Spinal cord (tissue), 10 donors: ENCODE measurements at places on chromosomes 12 and 14.

- DNase-seq, result no peak
These were observed 1.3 kb downstream of the ZC3H10 start for GRCh38 chr12:56119361-56119796.

DNA sequence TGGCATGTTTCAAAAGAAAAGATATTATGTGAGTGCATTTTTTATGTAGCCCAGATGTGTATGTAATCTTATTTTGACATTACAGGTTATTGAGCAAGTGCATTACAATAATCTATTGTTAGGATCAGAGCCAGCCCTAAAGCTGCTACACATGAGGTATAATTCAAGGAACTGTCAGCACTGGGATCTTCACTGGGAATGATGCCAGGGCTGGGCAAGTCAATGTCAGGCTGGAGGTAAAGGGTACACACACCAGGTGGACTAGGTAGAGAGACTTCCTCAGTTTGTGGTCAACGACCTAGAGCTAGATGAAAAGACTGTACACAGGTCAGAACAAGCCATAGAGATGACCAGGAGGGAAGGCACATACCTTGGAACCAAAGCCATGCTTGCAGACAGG is 15.4 kb downstream of the TRIM9 start:
- DNase-seq, result peak; percentile 38

GRCh38 chr12:103766028-103766427 is 75.0 kb downstream of the NT5DC3 start:
- DNase-seq, result no peak

GRCh38 chr12:53676656-53677015 is 753 bp upstream of the ATP5MC2 start:
- no peak for DNase-seq

- DNase-seq, result no peak
These were observed 450 bp upstream of the TDG start for GRCh38 chr12:103965255-103965589.

DNA sequence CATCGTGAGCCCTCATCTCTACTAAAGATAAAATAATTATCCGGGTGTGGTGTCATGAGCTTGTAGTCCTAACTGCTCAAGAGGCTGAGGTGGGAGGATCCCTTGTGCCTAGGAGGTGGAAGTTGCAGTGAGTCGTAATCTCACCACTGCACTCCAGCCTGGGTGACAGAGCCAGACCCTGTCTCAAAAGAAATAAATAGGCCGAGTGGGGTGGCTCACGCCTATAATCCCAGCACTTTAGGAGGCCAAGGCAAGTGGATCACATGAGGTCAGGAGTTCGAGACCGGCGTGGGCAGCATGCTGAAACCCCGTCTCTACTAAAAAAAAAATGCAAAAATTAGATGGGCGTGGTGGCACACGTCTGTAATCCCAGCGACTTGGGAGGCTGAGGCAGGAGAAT is 70.9 kb downstream of the RESF1 start:
- DNase-seq, result no peak

DNA sequence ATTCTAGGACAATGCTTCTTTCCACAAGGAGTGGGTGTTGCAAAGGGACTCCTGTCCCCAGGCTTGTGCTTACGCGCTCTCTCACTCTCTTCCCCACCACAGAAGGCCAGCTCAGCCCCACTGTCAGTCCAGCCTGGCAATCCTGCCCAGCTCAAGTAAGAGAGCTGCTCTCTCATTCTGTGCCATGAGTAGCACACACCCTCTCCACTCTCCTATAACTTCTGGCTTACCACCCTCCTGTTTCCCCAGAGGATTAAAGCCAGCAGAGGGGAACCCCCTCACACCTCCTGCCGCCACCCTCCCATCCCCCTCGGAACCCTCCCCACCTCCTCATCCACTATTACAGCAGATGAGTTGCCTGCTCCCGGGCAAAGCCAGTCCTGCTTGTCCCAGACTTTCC is 17.1 kb downstream of the NCKAP5L start:
- DNase-seq, result no peak

- no peak for DNase-seq
These were observed 28.7 kb downstream of the BMAL2 start for GRCh38 chr12:27361372-27361771.

DNA sequence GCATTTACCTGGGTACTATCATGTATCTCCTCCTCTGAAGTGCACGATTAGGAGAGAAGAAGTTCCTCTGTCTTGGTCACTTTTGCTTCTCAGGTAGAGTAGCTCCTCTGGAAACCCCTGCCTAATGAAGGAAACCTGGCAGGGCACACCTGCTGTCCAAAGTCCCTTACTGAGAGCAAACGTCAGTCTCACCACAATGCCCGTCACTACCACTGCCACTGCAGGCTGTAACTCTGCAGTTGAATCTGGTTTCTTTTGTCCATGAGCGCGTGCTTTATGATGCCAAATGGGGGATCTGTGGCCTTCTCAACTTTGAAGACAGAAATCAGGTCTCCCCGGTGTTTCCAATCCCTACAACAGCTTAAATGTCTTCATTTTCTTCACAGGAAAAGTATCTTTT is 1068.6 kb downstream of the BCL11B start:
- no peak for DNase-seq

- no peak for DNase-seq
These were observed 16.9 kb downstream of the EVL start for GRCh38 chr14:100081997-100082625.

DNA sequence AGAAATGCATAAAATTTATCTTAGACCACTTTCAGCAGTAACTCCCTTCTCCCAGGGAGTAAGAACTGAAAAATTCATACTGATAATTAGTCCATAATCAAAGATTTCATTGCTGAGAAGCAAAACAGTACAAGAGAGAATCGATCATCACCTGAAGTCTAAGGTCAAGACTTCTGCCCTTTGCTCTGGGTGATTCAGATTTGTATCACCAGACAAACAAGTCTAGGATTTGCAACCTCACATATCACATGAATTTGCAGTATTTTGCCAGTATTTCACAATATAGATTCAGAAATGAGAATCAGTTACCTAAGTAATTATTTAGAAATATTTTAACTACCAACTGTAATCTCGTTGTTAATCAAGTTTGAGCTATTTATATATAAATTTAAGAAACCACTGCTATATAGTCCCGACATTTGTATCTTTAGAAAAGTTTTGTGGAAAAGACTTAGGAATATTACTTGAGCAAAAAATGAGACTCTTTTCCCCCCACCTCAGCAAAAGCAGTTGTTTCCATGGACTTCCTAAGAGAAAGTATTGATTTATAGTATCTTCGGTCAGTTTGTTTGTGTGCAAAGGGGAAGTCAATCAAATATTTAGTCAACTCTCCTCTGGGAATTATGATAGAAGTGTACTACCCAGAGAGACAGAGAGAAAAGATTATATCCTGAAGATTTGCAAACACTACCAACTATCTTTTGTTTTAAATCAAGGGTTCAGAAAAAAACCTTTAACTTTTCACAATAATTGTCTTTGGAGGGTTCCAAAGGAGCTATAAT is 840.1 kb downstream of the TRHDE start:
- no peak for DNase-seq

- no peak for DNase-seq
These were observed 46.4 kb upstream of the NID2 start for GRCh38 chr14:52115286-52115685.

- no peak for DNase-seq
These were observed 84.8 kb upstream of the FICD start for GRCh38 chr12:108430245-108430644.

- DNase-seq, result no peak
These were observed 39.4 kb downstream of the MAP1LC3B2 start for GRCh38 chr12:116598311-116599284.

- no peak for DNase-seq
These were observed 72.6 kb upstream of the BICD1 start for GRCh38 chr12:32034045-32034444.

DNA sequence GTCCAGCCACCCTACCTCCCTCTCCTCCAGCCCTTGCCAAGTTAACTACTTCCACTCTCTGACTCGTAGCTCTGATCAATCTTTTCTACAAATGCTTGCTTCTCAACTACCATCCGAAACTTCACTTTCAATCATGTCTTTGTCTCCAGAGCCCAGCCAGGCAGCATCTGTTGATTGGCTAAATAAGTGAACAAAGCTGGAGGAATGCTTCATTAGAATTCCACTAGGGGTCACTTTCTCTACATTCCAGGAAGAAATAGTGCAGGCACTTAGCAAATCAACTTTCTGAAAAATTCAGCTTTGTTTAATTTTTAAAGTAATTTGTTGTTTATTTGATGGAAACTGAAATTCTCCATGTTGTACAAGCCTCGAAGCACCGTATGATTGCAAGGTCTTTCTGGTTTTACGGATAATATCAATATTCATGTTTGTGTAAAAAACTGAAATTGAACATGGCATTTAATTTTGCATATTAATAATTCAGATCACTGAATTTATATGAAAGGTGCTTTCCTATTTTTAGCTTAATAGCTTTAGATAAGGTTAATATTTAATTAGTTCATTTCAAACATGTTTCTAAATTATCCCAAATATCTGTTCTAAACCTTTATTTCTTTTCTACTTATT is 32.4 kb upstream of the HELB start:
- DNase-seq, result peak; percentile 76

GRCh38 chr12:88897723-88898122 is 317.5 kb upstream of the KITLG start:
- DNase-seq, result no peak

- no peak for DNase-seq
These were observed 283 bp downstream of the VIPAS39 start for GRCh38 chr14:77457115-77457521.

GRCh38 chr14:98070536-98070935 is 1201.5 kb downstream of the BCL11B start:
- no peak for DNase-seq

DNA sequence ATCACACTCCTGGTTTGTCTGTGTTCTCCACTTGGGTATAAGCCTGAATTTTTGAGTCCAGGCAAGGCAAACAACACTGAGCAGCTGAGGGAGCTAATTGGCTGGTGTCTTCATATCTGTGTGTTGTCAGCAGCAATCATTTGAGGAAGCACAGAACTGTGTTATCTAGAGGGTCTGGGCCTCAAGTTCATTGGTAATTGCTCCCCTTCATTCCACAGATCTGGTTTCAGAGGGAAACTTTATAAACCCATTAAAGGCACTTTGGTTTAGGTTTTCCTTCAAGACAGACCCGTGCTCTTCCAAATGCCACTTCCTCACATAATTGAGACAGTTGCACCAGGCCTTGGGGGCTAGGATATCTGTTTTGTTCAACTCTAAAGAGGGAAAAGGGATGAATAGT is 5.6 kb downstream of the DACT1 start:
- DNase-seq, result no peak

GRCh38 chr14:29451941-29452340 is 475.7 kb downstream of the PRKD1 start:
- no peak for DNase-seq

- no peak for DNase-seq
These were observed 120.7 kb upstream of the SLC38A2 start for GRCh38 chr12:46493150-46493833.

GRCh38 chr14:78227248-78228077 is 57.3 kb downstream of the NRXN3 start:
- DNase-seq, result peak; percentile 28

GRCh38 chr12:66662729-66663128 is 16.1 kb downstream of the GRIP1 start:
- no peak for DNase-seq

DNA sequence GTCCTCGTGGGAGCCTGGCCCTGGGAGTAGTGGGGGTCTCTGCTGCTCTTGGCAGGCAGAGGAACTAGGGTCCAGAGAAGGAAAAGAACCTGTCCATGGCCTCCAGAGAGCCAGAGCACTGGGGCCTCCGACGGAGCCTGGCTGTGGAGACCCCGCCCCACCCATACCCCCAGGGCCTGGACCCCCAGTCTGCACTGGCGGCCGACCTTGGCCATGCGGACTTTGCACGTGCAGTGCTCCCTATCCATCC is 1.1 kb downstream of the BEGAIN start:
- no peak for DNase-seq

GRCh38 chr14:90168425-90169105 is 87.8 kb upstream of the PSMC1 start:
- DNase-seq, result no peak

GRCh38 chr12:104420868-104421267 is 35.9 kb upstream of the CHST11 start:
- DNase-seq, result no peak

DNA sequence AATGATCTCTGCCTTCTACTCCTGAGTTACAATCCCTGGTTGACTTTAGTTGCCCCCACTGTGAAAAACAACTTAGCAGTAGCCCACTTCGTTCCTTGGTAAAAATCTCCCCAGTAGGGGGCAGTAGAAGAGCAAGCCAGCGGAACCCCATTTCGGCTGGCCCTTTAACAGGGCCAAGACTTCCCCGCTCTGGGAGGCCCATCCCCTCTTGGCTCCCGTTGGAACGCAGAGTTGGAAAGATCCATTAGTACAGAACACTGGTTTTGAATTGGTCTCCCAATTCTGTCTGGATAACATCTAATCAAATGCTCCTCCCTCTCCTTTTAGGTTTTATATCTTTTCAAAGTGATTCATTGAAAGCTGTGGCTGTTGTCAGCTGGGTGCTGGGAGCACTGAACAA is 1133.3 kb downstream of the BCL11B start:
- no peak for DNase-seq

DNA sequence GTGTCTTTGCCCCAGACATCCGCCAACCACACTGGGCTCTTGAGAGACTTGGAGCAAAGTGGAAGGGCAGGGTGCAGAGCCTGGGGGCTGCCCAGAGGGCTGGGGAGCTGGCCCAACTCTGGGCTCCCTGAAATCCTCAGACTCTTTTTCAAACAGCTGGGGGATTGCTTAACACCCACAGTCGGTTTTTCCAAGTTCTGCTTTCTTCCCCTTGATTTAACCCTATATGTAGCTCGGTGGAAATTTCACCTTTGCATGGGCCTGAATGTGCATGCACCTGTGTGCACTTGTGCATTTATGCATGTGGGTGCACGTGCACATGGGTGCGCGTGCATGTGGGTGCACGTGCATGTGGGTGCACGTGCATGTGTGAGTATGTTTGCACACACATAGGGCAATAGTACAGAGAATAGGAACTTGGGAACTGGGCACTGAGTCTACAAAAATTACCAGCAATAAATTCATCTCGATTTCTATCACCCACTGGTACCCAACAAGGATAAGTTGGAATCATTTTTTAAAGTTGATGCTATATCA is 52.3 kb upstream of the RFLNA start:
- no peak for DNase-seq

DNA sequence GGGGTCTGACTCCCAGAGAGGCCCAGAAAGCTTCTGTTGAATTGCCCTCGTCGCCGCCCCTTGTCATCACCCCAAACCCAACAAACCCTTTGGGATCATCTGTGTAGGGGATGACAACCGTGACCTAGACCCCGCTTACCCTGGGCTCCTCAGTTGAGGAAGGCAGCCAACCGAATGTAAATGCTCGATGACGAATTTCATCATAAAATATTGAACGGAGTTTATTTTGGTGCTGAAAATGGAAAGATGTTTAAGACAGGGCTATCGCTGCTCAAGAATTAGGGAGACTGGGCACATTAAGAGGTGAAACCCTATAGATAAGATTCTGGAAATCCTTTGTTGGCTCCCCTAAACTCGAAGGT is 512 bp downstream of the ACTR10 start:
- DNase-seq, result peak; percentile 17

- DNase-seq, result no peak
These were observed 32.3 kb downstream of the GIT2 start for GRCh38 chr12:109963743-109964429.

- DNase-seq, result peak; percentile 72
These were observed 26.9 kb downstream of the DAAM1 start for GRCh38 chr14:59215322-59215721.
